ENCODE measurements at places on chromosomes 7 and 10.

GRCh38 chr7:6430271-6430940 is 17.3 kb downstream of the DAGLB start:
- peak; percentile 20 for ATAC-seq

DNA sequence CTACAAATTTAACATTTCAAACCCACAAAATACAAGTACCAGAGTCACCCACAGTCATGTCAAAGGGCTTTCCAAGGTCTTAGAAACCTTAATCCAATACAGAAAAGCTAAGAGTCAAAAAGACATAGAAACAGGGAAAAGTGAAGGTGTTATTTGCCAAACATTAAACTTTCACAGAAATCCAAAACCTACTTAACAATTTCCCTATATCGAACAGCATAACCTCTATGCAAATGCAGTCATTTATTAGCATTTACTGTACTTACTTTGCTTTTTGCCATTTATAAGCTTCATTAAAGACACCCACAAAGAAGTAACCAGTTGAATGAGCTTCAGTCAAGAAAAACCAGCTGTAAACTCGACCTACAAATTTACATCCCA is 1.6 kb downstream of the PANK1 start:
- ATAC-seq = no peak

DNA sequence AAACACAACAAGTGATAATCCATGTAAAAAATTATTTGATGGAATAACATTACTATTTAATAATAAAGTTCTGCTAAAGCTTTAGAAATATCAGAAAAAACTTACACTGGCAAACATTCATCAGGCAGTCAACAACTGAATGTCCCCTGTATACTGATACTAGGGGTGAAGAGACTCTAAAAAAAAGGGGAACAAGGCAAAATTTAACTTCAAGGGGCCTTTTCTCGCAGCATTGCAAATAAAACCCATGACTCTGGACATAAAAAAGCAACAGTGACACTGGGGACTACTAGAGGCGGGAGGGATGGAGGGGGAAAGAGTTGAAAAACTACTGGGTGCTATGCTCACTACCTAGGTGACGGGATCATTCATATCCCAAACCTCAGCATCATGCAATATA is 5.8 kb upstream of the IFRD1 start:
- ATAC-seq = no peak

DNA sequence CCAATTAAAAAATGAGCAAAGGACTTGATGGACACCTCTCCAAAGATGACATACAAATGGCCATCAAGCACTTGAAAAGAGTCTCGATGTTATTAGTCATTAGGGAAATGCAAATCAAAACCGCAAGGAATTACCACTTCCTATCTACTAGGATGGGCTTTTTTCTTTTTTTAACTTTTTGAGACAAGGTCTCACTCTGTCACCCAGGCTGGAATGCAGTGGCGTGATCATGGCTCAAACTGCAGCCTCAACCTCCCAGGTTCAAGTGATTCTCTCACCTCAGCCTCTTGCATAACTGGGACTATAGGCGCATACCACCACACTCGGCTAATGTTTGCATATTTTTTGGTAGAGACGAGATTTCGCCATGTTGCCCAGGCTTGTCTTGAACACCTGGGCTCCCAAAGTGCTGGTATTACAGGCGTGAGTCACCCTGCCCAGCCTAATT is 13.6 kb downstream of the NKX1-2 start:
- ATAC-seq = no peak

DNA sequence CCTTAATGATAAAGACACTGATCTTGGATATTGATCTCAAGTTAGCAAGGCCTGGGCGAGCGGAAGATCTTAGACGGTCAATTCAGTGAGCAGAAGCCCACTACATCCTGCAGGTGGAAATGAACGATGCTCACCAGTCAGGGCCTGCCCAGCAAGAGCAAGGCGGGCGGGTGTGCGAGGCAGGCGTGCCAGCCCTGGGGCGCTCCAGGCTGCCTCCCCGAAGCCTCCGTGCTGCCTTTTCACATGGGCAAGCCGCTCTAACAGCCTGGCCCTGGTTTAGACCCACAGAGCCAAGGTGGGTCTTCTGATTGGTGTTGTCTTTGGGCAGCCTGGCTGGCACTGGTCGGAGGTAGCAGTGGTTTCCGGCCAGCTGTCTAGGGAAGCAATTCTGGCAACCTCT is 475.1 kb upstream of the FOXK1 start:
- ATAC-seq = no peak

GRCh38 chr10:72847681-72848080 is 45.9 kb upstream of the OIT3 start:
- ATAC-seq = no peak

DNA sequence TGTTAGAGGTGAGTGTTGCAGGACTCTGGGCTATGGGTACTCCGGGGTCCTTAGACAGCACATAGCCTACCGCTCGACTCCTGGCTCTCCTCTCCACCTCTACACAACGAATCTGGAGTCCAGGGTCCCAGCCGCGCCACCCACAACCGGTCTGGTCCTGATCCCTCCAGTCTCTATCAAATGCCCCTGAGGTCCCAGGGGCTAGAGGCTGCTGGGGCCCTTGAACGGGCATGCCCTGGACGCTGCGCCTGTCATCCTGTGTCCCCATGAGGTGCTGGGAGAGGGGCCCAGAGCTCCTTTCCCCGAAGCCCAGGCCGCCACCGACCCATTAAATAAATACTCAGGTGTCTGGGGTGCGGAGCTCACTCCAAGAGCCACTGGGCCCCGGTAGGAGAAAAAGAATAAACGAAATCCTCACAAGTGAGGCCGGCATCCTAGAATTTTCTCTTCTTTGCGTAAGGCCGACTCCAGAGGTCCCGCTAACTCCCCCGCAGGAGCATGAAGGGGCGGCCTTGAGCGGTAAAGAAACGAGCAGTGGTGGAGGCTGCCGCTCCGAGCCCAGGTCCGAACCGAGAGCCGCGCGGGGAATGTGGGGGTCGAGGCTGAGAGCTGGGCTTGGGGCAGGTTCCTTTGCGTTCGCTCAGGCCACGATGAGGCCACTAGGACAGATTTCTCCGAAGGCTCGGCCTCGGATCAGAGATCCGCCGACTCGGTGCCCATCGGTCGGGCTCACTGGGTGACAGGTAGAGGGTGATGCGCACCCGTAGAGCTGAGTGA is 166.7 kb downstream of the NRF1 start:
- no peak for ATAC-seq

GRCh38 chr10:59227136-59227673 is 50.8 kb downstream of the PHYHIPL start:
- no peak for ATAC-seq

DNA sequence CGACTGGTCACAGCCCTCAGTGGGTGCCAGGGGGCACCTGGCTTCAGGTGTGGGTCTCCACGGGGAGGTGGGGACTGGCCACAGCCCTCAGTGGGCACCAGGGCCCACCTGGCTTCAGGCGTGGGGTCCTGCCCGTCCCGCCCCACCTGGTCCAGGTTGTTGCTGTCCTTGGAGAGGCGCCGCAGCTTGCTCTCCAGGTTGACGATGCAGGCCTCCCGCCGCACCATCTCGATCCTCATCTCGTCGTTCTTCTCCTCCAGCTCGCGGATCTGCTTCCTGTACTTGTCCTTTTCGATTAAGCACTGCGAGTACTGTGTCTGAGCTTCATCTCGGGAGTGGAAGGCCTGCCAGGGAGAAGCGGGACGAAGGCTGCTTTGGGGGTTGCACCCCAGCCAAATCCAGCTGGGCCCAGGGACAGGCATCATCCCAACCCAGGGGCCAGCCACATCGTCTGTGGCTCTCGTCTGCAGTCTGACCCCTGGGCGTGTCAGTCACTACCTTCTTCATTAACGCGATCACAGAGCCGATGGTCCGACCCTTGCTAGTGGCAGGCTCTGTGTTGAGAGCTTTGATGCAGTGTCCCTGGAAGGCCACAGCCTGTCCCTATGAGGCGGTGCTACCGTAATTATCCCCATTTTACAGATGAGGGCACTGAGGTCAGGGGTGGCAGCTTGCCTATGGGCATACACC is 92.9 kb upstream of the GNA12 start:
- no peak for ATAC-seq

GRCh38 chr10:70682920-70683600 is 10.8 kb downstream of the ADAMTS14 start:
- no peak for ATAC-seq

- no peak for ATAC-seq
These were observed 320.0 kb downstream of the RPS24 start for GRCh38 chr10:78353636-78354035.

- no peak for ATAC-seq
These were observed 66.7 kb downstream of the PTEN start for GRCh38 chr10:87930141-87930540.

DNA sequence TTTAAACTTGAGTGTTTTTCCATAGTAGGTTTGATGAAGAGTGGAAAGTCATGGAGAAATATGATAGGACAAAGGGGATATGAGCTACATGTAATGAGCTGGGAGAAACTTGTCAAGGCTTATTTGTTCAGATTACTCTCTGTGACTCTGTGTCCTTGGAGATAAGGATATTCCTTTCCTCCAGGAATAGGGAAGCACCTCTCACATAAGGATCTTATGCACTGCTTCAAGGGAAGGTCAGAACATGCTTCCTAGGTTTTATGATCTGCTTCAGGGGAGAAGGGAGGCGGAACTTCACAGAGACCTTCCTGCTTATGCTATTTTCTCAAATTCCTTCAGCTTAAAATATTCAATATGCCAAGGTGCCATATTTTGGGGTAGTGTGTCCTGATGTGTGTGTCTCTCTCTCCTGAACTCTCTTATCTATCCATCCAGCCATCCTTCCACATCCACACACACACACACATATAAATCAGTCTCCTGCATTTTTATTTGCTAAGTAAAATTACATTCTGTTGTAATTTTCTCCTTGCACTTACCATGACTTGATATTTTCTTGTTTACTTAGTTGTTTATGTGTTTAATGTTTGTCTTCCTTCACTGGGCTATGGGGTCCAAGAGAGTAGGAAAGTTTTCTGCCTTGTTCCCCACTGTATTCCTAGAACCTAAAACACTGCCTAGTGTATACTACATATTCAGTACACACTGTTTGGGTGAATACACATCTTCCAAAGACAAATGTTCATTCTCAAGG is 26.4 kb downstream of the ARL4A start:
- no peak for ATAC-seq

GRCh38 chr7:22675917-22676343 is 51.1 kb upstream of the IL6 start:
- ATAC-seq = no peak

DNA sequence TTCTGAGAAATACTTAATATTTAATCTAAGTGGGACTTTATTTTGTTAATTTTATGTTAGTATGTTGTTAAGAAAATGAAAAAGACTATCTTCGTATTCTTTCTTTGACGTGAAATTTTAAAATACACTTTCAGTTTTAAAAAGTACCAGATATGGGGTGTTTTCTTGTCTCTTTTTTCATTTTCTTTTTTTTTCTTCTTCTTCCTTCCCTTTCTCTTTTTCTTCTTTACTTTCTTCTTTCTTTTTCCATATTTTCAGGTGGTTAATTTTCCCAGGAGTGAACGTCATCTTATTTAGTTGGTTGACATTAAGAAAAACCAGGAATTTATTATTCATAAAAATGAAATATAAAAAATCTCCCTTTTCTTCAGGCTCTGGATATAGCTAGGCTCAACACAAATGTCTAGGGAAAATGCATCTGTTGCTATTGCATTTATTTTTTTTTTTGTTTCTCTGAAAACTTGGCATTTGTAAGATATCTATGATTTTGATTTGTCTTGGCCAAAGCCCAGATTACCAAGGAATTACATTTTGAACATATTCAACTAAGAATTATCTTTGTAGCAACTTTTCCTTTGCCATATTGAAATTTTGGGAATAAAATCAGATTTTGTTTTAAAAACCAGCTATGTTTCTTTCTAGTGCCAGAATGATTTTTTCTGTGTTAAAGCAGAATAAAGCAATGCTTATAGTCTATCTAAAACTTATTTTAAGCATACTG is 241.3 kb upstream of the FOXP2 start:
- ATAC-seq = no peak

All from activated CD4-positive, CD25-positive, alpha-beta regulatory T cell treated with anti-CD3 and anti-CD28 coated beads, Interleukin-2, amount 50 U/mL, for 24 hours (primary cell).